ENCODE measurements at places on chromosomes 7 and 10.

- no peak for DNase-seq
Measured at GRCh38 chr10:112365014-112365432, 8.9 kb upstream of the ACSL5 start.

DNA sequence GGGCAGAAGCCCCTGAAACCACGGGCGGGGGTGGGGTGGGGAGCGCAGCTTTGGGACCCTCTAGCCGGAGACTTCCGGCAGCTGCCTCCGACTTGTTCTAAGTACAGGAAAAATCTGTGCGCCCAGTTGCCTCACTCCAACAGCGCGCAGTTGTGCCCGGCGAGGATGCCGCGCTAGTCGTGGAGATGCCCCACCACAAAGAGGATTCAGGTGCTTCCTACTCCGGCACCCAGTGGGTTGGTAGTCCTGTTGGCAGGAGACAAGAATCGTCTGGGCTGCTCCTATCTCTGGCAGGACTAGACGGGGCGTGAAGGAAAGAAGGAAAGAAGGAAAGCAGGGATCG is 465 bp upstream of the NPY start:
- no peak for DNase-seq

DNA sequence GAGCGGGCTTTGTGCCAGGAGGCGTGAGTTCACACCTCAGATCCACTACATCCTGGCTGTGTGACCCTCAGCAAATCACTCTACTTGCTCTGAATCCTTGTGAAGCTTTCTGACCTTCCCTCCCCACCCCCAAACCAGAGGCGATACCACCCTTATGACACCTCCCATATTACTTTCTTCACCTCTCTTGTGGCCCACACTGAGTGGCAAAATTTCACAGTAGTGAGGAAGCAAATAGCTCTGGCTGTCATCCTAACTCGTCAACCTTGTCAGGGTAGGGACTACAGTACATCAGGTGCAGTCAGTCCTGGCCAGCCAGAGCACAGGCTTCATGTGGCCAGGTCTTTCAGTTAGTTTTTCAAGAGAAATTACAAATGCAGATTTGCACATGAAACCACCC is 19.1 kb downstream of the COL13A1 start:
- no peak for DNase-seq

DNA sequence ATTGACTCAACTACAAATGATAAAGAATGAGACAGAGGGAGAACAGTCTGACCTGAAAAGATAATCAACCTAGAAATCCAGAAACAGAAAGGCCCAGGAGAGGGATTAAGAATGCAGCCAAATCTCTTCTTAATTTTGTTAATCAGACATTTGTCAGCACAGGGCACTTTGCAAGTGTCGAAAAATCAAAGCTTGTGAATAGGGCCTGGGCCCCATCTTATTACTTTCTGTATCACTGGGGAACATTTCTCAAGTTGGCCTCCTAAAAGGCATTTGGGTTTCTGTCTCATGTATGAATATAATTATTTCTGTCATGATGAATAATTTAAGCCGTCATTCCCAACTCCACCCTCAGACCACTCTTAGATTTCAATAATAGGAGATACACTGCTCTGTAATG is 308.4 kb upstream of the PRKCQ start:
- DNase-seq = no peak

DNA sequence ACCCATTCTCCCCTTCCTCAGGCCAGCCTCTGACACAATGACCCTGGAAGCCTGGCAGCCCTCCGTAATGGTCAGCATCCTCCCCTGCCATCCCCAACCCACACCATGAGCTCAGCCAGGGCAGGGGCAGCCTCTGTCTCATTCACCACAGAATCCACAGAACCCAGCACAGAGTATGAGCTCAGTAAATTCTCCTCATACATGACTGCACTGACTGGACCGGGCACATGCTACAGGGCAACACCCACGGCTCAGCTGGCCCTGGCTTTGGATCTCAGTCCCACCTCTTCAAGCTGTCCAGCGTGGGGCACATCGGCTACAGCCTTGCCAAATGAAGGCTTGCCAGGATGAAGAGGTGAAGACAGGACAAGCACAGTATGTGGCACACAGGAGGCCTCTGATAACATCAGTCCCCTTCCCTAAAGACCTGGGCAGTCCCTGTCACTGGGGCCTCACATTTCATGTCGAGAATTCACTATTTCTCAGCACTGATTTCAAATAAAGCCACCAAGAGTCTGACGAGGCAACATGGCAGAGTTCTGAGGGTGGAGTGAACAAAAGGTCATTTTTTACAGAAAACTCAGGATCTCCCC is 7.9 kb downstream of the GPRIN2 start:
- DNase-seq = no peak

DNA sequence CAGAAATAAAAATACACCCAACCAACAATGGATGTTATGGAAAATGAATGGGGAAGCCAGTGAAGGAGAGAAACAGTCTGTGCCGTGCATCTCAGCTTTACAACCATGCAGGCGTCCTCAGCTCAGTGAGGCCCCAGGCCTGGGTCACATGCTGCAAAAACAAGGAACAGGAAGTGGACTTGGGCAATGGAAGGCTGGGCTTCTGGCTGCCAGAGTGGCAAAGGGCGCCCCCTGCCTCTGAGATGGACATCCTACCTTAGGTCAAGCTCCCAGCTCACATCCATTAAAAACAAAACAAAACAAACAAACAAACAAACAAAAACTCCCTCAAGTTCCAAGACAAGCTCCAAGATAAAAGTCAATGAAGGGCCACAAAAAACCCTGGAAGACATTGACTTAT is 54.7 kb upstream of the AFAP1L2 start:
- DNase-seq = no peak
